Vagina (tissue), 2 donors: ENCODE measurements at places on chromosomes 6 and 20. TPM values are rescaled to one million over a fixed set of nuclear protein-coding genes. Genes with fewer than 3 reads are reported as not detected.

HDGFL1 gene
- total RNA-seq: not detected

C4A gene
- 31.4 TPM for total RNA-seq

TFB1M gene
- total RNA-seq: 7.6 TPM

ADGRF1 gene
- 8.3 TPM for total RNA-seq

MYCT1 gene
- total RNA-seq: 8.3 TPM

POFUT1 gene
- total RNA-seq: 27.7 TPM

IER3 gene
- total RNA-seq: 40.5 TPM

DNA sequence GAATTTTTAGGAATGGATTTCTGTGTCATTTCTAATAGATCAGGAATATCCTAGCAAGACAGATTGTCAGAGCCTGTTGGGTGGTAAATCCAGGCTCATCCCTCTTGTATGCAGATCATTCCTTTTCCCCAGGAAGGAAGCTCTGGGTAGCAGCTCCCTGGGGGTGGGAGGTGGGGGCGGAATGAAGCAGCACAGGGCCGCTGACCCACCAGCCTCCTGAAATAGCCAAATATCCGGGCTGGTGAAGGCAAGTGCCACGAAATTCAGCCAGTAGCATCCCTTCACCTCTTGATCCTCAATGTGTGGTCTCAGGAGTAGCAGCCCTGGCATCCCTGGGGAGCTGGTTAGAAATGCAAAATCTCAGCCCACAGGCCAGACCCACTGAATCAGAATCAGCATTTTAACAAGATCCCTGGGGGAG lies 256.9 kb downstream of the LRFN2 start:
- H3K36me3 ChIP-seq: no peaks in the 10 kb centered on the region
- no peaks in the 10 kb centered on the region for H3K4me1 ChIP-seq
- no peaks in the 10 kb centered on the region for H3K27me3 ChIP-seq

DNA sequence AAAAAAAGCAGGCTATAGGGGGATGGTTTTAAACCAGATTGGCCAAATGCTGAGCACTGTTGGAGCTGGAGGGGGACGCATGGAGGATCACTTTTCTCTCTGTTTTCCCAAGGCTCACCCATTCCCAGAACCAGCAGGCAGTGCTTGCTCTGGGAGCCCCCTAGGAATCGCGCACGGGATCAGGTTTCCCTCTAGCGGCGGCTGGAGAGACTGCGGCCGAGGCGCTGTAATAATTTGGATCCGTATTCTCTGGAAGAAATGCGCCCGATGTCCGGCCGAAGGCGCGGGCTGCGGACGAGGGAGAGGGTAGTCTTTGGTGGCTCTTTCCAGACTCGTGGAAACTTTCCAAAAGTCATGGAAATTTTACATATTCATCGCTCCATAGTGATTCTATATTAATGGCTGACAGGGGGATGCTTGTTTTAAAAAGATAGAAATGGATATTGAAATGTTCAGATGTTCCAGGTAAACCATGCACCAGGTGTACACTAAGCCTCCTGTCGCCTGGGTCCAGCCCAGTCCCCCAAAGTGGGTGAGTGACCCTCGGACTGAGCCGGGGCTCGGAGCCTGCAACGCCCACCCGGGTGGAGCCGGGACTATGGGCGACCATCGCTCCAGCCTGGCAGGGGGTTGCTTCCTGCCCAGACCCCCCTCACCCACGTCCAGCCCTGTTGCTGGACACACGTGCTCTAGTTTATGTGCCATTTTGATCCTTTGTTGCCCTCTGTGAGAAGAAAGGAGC lies 78.7 kb upstream of the PHACTR3 start:
- DNase-seq: no peak
- no peaks in the 10 kb centered on the region for H3K27me3 ChIP-seq
- H3K4me3 ChIP-seq: no peak overlapping the region
- H3K27ac ChIP-seq: no peak overlapping the region
- H3K4me1 ChIP-seq: no peaks in the 10 kb centered on the region

GRCh38 chr20:46691196-46691595 lies 2.0 kb upstream of the TP53RK start:
- no peaks in the 10 kb centered on the region for H3K36me3 ChIP-seq
- DNase-seq: no peak
- peaks cover 24% of the 10 kb centered on the region for H3K4me1 ChIP-seq
- no peak overlapping the region for H3K27ac ChIP-seq

GRCh38 chr6:1729133-1729749 lies 119.5 kb downstream of the FOXC1 start:
- H3K27me3 ChIP-seq: no peaks in the 10 kb centered on the region
- no peaks in the 10 kb centered on the region for H3K4me1 ChIP-seq
- no peaks in the 10 kb centered on the region for H3K36me3 ChIP-seq
- no peak overlapping the region for H3K27ac ChIP-seq

DNA sequence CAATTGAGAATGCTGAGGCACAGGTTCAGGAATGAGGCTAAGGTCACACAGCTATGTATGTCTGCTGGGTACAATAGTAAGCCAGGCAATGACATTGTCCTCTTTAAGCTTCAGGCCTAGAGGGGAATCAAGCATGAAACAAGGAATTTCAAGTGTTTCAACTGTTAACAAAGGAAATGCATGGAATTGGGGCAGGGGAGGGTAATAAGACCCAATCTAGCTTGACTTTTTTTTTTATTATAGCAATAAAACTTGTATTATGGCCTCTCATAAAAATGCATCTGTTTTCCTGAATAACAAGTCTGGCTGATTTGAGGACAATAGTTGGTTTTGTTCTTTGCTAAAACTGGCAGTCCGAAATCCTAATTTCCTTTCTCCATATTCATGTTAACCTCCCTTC lies 336.7 kb downstream of the CBLN4 start:
- no peaks in the 10 kb centered on the region for H3K4me1 ChIP-seq
- DNase-seq: no peak
- H3K27me3 ChIP-seq: no peaks in the 10 kb centered on the region
- H3K4me3 ChIP-seq: no peak overlapping the region
- H3K27ac ChIP-seq: no peak overlapping the region

DNA sequence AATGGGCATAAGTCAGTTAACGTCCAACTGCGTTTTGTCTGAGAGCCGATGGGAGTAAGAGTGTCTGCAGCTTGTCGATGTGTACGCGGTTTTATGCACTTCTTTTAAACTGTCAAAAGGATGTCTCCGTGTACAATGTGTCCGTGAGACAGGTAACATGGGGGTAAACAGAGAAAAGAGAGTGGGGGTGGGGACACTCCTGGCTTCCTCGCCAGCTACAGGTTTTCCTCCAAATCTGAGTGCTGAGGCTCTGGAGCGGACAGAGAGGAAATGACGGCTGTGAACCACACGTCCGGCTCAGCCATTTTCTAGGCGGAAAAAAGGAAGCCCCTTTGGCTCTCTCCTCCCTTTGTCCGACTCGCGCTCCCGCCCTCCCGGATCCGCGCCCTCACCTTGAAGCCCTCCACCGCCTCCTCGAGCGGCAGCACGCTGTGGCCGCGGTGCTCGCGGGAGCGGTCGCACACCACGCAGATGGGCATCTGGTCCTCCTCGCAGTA lies 916 bp downstream of the TRIM27 start:
- no peaks in the 10 kb centered on the region for H3K27me3 ChIP-seq
- no peaks in the 10 kb centered on the region for H3K36me3 ChIP-seq
- H3K27ac ChIP-seq: peak overlapping the region; percentile 87
- peak overlapping the region; percentile 79 for H3K4me3 ChIP-seq

- DNase-seq: no peak
- H3K4me3 ChIP-seq: no peak overlapping the region
- H3K36me3 ChIP-seq: no peaks in the 10 kb centered on the region
- no peaks in the 10 kb centered on the region for H3K27me3 ChIP-seq
- no peak overlapping the region for H3K27ac ChIP-seq
Observed at GRCh38 chr20:43397147-43397546, 60.5 kb upstream of the SRSF6 start.

GRCh38 chr6:158639056-158639455 lies 5.5 kb downstream of the DYNLT1 start:
- peaks cover 45% of the 10 kb centered on the region for H3K4me1 ChIP-seq
- H3K27ac ChIP-seq: no peak overlapping the region
- no peak overlapping the region for H3K4me3 ChIP-seq
- DNase-seq: peak; percentile 77

DNA sequence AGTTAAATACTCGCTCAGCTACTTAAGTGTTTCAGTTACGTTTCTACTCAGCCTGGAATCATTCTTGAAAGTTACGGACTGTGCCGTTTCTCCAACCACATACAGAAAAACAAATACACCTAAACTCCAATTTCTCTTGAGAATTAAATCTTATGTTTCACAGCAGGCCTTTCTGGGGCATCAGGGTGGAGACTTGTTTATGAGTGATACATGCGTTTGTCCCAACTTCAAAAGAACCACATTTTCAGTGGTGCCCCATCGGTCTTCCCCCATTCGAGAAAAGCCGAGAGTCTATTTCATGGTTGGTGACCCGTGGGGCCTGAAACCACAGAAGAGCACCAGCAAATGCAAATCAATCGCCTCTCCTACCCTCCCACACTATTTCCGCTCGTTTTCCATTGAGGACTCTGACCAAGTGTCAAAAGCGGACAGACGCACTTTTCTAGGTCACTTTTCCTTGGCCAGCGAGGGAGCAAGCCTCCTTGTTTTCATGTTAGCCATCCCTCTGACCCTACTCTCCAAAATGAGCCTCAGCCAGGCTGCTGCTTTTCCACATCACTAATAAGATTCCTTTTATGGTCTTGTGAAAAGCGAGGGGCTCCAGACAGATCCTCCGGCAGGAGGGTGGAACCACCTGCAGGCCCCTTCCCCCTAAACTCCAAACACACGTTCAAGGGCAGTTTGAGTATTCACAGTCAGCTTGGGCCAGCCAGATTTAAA lies 3.1 kb downstream of the JAG1 start:
- no peaks in the 10 kb centered on the region for H3K27me3 ChIP-seq
- peak overlapping the region; percentile 97 for H3K27ac ChIP-seq
- H3K36me3 ChIP-seq: peaks cover 14% of the 10 kb centered on the region
